Stimulated activated CD4-positive, alpha-beta T cell treated with anti-CD3 and anti-CD28 coated beads, Interleukin-15, amount 100 ng/mL, for 1 hour (primary cell): ENCODE measurements at places on chromosomes 16 and 17.

GRCh38 chr17:38685491-38685890, 10.7 kb upstream of the EPOP start:
- DNase-seq: no peak

- DNase-seq: no peak
These were observed 35.8 kb downstream of the MPRIP start for GRCh38 chr17:17077861-17078732.

- DNase-seq: no peak
These were observed 944 bp upstream of the MARF1 start for GRCh38 chr16:15643946-15644250.

DNA sequence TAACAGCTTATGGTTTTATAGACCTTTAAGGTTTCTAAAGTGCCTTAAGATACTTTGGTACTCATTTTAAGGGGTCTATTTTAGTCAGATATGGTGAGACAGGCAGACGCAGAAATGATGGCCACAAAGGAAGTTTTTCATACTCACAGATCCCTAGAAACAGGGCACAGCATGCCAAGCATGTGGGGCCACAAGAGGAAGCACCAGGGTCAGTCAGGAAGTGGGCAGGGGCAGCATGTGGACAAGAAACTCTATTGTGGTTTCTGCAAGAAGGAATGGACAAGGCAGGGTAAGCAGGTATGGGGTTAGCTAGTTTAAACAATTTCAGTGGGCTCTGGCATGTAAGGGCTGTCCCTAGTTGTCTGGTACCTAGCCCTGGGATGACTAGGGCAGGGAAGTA, 8.5 kb downstream of the EFCAB3 start:
- no peak for DNase-seq

DNA sequence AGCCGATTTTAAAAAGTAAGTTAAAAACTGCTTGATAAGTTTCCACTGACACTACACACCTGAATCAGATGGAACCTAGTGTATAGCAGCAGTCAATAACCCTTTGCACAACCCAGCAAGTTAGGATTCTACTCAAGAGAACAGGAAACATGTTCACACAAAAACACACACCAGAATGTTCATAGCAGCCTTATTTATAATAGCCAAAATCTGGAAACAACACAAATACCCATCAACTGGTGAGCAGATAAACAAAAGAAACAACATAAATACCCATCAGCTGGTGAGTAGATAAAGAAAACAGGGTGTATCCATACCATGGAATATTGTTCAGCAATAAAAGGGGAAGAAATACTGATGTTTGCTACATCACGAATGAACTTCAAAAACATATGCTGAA, 2.7 kb upstream of the CDH11 start:
- DNase-seq: no peak

- DNase-seq: no peak
These were observed 535 bp upstream of the AURKB start for GRCh38 chr17:8210761-8211458.

DNA sequence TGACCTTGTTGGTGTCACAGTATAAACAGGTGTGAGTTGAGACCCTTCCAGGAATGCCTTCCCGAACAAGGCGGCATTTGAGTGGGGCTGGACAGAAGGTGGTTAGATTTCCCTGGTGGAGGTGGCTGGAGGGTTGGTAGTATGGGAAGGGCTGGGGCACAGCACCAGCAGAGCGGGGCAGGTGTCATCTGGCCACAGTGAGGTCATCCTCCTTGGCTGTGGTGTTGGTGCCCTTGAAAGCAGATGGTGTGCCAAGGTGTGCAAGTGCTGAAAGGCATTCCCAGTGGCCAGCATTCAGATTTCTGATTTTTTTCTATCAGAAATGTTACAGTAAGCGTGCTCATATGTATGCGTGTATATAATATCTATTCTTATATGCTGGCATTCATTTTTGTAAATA, 126.6 kb downstream of the LAT start:
- no peak for DNase-seq

DNA sequence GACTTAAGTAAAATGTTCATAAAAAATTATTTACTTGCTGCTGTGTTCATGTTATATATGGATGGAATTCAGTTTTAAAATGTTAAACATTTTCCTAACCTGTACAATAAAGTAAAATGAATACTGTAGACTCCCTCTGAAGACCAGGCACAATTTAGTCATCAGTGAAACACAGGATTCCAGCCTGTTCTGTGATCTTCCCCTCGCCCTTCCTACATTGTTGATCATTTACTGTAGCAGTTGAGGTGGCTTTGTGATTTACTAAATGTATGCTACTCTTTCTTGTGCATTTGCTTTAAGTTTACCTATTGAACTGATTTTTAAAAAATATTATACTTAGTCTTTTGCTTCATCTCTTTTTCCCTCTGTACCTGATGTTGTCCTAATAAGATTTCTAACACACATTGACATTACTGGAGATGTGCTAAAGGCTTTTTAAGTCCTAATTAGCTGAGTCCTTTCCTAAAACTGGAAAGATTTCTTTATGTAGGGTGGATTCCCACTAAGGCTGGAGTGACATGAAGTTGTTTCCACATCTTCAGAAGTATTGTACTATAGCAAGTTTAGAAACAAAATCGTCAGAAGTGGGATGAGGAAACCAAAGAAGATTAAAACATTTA, 38.1 kb downstream of the PHKB start:
- DNase-seq: no peak
